ENCODE measurements at places on chromosomes 16 and 17. TPM values are rescaled to one million over a fixed set of nuclear protein-coding genes. Genes with fewer than 3 reads are reported as not detected.

The CD19 gene
- not detected for total RNA-seq

DNA sequence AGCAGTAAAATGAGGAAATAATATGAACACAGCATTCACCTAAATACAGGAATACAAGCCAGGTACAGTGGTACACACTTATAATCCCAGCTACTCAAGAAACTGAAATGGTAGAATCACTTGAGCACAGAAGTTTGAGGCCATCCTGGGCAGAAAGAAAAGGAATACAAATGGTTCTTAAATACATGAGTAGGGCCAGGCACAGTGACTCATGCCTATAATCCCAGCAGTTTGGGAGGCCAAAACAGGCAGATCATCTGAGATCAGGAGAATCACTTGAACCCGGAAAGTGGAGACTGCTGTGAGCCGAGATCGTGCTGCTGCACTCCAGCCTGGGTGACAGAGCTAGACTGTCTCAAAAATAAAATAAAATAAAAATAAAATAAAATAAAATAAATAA is 23.0 kb upstream of the SMG8 start:
- no peak for DNase-seq

The KRT23 gene
- 3.9 TPM for total RNA-seq

DNA sequence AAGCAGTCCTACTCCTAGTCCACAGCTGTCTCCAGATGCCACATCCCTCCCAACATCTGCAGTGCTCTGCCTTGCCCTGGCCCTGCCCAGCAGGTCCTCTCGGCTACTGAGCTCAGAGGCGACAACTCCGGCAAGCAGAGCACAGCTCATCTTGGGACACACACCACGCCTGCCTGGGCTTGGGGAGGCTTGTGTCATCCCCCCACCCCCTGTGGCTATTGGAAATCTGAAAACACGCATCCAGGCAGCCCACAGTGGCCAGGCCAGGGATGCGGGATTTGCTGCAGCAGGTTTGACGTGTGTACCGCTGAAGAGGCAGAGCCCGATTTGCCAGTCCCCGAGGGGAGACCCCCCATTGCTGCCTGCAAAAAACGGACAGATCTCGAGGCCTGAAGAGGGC is 25.4 kb downstream of the MXRA7 start:
- no peak for DNase-seq

The LHX1 gene
- total RNA-seq: not detected

GRCh38 chr17:69567130-69567529 is 152.6 kb downstream of the MAP2K6 start:
- no peak for DNase-seq

The DRC3 gene
- 2.0 TPM for total RNA-seq

DNA sequence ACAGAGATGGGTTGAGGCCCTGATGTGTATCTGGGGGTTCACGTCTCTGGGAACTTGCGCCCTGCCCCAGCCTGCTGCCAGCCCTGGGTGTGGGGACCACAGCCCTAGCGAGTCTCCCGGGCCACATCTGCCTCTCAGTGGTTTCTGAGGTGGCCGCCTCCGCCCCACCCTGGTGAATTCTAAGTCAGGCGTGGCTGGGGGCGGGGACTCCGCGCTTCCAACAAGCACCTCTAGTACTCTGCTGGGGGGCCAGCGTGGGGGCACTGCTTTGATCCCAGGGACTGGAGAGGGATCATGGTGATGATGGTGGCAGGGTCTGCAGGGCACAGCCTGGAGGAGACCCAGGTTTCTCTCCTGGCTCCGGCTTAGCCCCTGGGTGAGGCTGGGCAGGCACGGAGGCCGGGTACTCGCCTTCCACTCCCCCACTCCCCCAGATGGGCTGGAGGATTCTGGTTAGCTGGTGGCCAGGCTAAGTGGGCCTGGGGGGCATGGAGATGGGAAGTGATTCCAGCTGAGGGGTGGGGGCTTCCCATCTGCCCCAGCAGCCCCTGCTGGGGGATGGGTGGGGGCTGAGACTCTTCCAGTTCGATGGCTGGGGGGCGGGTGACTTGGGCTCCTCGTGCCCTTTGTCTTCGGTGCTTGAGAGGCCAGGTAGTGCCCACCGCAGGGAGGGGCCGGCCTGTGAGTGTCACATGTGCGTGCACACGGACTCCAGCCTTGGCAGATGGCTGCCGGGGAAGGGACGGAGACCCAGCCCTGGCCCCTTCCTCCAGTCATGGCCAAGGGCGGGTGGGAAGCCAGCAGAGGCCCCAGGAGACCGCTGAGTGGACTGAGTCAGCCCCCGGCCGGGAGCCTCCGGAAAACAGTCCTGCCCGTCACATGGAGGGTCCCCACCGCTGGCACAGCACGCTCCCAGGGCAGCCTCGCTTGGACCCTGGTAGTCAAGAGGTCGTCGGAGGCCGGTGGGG is 3.9 kb downstream of the GLIS2 start:
- peak; percentile 46 for DNase-seq

- DNase-seq: no peak
Observed at GRCh38 chr17:50621574-50622031, 13.1 kb upstream of the ABCC3 start.

- no peak for DNase-seq
Observed at GRCh38 chr17:70896843-70897242, 727.5 kb downstream of the KCNJ2 start.

DNA sequence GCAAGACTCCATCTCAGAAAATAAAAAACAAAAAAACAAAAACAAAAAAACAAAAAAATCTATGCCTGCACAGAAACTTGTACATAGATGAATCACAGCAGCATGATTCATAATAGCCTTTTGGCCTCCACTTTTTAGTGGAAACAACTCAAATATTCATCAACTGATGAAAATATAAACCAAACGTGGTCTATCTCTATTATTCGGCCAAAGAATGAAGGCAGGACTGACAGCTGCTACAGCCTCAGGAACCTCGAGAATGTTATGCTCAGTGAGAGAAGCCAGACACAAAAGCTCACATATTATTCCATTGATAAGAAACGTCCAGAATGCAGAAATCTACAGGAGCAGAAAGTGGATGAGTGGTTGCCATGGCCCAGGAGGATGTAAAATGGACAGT is 19.8 kb downstream of the PPL start:
- DNase-seq: no peak

- no peak for DNase-seq
Observed at GRCh38 chr17:77869665-77870132, 88.8 kb upstream of the TNRC6C start.

GRCh38 chr17:66775271-66775670 is 59.6 kb upstream of the CACNG5 start:
- no peak for DNase-seq

The EDC4 gene
- 64.9 TPM for total RNA-seq

DNA sequence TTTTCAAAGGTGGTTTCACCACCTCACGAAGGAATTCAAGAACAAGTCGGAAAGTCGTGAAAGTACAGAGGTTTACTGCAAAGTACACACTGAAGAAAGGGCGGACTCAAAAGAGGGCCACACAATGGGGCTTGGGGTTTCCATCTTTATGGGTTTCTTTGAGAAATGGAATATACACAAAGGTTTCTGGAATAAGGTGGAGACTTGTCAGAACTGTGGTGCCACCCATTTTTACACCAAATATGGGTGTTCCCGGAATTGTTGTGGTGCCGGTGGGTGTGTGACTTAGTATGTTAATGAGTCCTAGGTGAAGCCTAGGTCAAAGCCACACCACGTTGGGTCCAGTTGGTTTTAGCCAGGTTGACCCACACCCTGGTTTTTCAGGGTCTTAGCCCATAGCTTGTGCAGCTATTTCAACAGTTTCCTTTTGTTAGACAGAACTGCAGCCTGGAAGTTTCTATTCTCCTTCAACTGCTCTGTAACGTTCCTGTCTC is 567 bp upstream of the GCSH start:
- no peak for DNase-seq

DNA sequence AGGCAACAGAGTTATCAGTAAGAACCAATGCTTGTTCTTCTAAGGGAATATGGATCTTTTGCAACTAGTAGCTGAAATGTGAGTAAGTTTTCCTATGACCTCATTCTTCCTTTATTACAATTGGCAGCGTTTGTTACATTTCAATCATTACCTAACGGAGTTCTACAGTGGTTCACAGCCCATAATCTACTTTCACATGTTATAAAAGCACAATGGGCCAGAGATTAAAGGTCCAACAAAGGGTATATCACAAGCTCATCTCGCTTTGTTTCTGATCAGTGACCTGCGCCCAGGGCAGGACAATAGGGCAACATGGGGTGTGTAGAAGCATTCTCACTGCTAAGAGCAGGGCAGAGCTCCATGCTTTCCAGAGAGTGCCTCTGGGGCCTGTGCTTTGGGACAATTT is 279.9 kb upstream of the DYNLRB2 start:
- no peak for DNase-seq

The CHST4 gene
- total RNA-seq: 0.16 TPM

DNA sequence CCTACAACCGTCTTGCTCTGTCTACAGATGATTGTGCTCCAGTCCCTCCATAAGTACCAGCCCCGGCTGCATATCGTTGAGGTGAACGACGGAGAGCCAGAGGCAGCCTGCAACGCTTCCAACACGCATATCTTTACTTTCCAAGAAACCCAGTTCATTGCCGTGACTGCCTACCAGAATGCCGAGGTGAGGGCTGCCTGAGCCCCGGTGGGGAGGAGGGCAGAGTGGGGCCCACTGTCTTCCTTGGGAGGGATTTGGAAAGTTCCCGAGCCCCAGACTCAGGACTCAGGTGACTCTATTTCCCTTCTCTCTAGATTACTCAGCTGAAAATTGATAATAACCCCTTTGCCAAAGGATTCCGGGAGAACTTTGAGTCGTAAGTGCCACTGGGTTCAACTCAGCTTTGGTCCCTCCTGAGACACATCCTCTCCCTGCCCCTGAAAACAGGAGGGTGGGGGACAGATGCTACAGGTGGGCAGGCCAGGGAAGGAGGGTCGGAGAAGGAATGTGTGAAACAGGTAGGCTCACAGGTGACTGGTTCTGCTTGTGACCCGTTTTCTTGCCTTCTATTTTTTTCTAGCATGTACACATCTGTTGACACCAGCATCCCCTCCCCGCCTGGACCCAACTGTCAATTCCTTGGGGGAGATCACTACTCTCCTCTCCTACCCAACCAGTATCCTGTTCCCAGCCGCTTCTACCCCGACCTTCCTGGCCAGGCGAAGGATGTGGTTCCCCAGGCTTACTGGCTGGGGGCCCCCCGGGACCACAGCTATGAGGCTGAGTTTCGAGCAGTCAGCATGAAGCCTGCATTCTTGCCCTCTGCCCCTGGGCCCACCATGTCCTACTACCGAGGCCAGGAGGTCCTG is 11.4 kb downstream of the TBX21 start:
- DNase-seq: peak; percentile 36

The SHISA9 gene
- total RNA-seq: 0.52 TPM

DNA sequence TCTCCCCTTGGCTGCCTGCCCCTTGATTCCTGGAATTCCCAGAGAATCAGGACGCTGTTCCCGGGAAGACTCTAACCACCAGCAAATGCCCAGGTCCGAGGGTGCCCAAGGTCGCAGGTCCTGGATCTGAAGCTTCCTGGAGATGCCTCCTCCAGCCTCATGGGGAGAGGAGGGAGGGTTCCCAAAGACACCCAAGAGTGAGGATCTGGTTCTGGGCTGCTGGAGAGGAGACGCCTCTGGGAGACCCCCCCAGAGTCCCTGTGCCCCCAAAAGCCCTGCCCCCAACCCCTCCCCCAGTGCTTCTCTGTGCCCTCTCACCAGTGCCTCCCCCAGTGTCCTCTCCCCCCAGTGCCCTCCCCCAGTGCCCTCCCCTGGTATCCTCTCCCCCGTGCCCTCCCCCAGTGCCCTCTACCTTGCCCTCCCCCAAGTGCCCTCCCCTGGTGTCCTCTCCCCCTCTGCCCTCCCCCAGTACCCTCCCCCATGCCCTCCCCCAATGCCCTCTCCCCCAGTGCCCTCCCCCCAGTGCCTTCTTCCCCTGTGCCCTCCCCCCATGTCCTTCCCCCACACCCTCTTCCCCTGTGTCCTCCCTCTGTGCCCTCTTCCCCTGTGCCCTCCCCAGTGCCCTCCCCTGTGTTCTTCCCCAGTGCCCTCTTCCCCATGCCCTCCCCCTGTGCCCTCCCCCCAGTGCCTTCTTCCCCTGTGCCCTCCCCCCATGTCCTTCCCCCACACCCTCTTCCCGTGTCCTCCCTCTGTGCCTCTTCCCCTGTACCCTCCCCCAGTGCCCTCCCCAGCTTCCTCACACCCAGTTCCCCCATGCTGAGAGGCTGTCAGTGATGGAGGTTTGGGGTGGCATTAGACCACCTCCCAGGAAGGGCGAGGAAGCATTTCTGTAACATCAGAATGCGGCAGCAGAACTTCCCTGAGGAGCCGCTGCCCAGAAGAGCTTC is 6.3 kb upstream of the SECTM1 start:
- DNase-seq: no peak

The LYRM9 gene
- total RNA-seq: 18.6 TPM

GRCh38 chr17:70945386-70945785 is 776.1 kb downstream of the KCNJ2 start:
- DNase-seq: no peak

The GUCY2D gene
- 0.81 TPM for total RNA-seq

DNA sequence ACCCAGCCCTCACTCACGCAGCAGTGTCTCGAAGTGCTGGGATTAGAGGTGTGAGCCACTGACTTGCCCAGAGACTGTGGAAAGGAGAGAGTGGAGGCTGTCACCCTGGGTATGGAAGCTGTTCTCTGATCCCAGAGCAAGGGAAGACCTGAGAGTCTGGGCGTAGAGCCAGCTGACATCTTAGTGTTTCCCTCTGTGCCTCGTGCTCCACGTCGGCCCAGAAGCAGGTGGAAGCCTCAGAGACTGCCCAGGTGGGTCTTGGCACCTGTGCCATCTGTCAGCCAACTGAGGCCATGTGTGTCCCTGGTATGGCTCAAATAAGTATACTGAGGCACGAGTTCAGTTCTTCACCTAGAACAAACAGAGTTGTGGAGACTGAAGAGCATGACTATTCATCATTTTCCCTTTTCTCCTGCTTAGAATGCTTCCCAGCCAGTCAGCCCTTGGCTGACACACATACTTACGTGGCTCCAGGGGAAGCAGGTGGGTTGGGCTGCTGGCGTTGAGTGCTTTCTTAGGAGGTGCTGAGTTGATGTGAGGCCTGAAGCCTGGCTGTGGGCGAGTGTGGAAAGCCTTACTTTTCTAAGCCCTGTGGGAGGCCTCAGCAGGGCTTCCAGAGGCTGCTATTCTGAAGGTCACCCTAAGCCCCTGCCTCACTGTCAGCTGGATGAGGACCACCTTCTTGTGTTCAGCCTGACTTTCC is 8.1 kb downstream of the CTRL start:
- DNase-seq: no peak

GRCh38 chr16:86672179-86672863 is 94.0 kb downstream of the FOXL1 start:
- no peak for DNase-seq

The ASPSCR1 gene
- total RNA-seq: 52.4 TPM
